ENCODE measurements at places on chromosomes 2 and 18. TPM values are rescaled to one million over a fixed set of nuclear protein-coding genes. Genes with fewer than 3 reads are reported as not detected.

DNA sequence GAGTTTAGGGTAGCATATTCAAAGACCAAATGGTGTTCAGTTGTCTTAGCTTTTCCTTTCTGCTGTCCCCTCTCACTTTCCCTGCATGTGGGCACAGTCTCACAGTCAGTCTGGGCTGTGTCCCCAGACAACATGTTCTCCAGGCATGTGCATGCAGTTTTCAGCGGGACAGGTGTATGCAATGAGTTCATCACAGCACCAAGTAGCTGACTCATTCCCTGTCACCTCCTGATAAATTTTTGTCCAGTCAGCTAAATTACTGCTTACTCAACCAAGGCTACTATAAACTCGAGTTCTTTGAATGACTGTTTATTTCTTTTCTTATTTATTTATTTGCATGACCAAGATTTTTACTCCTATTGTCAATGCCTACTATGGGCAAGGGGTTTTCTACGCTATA, 148.8 kb upstream of the CDH19 start:
- DNase-seq = no peak

GRCh38 chr2:126761981-126762878, 106.3 kb downstream of the GYPC start:
- no peak for DNase-seq

DNA sequence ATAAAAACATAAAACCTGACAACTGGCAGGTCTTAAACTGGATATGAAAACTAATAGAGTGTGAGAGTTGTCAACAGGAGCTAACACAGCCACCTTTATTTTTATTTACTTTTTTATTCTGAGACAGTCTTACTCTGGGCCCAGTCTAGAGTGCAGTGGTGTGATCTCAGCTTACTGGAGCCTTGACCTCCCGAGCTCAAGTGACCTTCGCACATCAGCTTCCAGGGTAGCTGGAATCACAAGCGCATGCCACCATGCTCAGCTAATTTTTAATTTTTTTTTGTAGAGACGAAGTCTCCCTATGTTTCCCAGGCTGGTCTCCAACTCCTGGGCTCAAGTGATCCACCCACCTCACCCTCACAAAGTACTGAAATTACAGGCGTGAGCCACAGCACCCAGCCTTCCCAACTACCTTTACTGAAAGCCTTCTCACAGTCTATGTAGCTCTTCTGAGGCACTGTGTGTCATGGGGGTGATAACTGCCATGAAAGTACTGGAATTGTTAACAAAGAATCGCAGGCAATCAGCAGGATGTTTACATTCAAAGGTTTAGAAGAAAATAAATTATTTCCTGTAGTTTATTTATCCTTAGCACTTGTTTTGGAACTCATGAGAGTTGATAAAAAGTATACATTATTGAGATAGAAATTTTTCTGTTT, 24.3 kb downstream of the GDF7 start:
- DNase-seq = no peak

- no peak for DNase-seq
Measured at GRCh38 chr2:136068581-136069227, 49.2 kb downstream of the CXCR4 start.

- no peak for DNase-seq
Measured at GRCh38 chr2:36441816-36442215, 86.2 kb downstream of the CRIM1 start.

GRCh38 chr2:26008851-26009566, 24.9 kb upstream of the RAB10 start:
- DNase-seq = peak; percentile 65

DNA sequence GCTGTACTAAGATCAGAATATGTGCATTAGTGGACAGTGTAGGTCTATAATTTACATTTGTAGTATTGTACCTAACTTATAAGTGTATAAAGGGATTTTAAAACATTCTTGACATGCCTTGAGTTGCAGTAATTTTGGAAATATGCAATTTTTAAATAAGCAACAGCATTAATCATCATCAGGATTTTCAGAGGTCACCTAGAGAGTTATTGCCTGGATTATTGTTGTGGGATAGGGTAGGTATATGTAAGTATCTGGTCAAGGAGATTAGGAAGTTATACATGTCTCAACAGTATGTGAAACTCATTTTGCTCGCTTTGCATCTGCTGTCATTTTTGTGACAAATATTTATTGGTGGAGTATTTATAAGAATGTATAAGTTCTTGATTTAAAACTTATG, 184.2 kb downstream of the WDR7 start:
- DNase-seq = no peak

- no peak for DNase-seq
Measured at GRCh38 chr2:3059141-3059925, 318.3 kb downstream of the EIPR1 start.

GRCh38 chr18:61541673-61542072, 208.4 kb downstream of the CDH20 start:
- no peak for DNase-seq

DNA sequence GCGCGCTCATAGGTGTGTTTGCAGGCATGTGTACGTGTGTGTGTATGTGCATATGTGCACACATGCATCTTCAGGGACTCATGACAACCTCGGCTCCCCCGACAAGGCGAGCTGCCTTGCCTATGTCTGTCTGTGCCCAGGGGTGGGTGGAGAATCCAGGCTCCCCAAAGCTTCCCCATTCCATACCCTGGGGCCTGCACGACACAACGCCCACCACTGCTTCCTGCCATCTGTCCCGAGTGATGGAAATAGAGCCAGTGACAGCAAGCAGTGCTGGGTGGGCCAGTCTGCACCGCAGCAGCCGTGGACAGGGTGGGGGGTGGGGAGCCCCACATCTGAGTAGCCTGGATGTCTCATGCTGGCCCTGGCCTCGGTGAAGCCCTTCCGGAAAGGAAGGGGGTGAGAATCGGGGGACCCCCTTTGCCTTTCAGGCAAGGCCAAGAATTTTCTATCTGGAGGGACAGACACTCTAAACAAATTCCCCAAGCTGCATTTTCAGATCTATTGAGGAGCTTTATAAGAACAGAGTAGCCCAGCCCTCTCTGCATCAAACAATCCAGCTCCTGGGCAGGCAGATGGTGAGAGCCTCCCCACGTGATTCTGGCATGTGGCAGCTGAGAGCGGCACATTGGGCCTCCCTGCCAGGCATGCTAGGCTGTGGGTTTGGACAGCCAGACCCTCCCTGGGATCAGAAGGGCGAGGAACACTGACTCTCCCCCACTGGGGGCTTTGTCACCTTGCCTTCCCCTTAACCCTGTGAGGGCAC, 4.9 kb downstream of the KCNIP3 start:
- no peak for DNase-seq

DNA sequence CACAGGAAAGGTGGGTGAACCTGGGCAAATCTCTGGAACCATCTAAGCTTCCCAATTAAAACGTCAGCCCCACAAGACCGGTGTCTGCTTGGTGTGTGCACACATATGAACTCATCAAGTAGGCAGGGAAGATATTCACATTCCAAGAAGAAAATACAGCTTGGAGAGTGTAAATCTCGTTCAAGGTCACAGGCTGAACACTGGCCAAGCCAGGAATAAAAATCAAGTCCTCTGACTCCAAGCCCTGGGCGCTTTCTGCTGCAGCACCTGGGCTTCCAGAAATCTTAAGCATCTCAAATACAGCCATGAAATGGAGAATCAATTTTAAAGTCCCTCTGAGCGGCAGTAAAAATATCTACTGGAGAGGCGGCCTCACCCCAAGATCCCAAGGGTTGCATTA, 150.9 kb downstream of the TWIST2 start:
- DNase-seq = no peak

DNA sequence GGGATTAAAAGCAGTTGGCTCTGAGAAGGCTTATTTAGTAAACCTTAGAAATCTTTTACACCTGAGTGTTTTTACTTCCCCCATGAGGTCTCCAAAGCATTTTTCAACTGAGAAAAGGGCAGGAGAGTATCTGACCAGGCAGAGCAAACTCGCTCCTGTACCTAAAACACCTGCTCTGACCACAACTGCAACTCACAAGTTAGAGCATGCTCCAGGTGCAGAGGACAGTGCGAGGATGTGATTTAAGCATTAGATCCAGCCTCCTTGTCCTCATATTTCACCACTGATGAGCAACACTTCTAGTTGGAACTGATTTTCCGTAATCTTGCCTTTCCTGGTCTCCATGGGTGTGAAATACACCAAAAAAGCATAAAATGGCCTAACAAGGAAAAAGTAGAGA, 34.5 kb upstream of the TBC1D8 start:
- no peak for DNase-seq

GRCh38 chr2:170148161-170148560, 29.8 kb upstream of the MYO3B start:
- DNase-seq = no peak

DNA sequence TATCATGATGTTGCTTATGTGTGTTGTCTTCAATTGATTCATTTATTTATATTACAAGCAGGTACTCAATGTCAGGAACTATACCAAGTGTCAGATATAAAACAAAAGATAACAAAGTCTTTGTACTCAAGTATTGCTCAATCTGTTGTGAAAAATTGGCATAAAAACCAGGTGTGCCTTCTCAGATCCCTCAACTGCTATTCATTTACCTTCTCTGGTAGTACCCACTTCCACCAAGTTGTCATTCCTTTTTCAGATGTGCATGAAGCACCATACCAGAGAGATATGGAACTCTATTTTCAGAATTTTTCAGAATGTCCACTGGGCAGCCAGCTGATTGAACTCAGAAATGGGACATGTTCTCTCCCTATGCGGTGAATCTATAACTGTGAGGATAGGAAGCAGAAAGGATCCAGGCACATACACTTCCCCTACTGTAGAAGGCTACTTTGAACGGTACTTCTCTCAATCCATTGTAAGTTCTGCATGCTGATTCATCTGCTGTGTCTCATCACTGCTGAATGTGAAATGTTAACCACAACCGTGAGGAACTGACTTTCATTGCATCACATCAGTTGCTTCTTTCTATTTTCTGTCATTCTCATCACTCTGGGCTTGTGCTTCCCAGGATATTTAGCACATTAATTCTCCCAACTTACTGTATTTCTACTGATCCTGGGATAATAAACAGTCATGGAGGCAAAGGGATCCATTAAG, 1621.3 kb downstream of the SUCLG1 start:
- no peak for DNase-seq

DNA sequence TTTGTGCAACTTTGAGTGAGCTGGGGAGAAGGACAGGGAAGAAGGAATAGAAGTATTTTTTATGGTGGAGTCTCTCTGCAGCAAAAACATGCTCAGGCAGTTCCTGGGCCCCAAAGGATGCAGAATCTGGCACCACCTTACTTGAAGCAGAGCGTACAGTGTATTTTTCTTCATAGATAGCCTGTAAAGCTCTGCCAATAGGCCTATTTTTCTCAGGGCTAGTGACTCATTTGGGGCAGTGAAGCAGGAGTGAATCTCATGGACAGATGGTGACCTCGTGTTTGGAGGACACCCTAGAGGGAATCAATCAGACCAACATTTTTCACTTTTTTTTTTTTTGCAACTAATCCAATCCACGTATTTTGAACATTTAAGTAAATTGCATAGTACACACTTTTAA, 268.1 kb upstream of the CXCR4 start:
- DNase-seq = no peak

DNA sequence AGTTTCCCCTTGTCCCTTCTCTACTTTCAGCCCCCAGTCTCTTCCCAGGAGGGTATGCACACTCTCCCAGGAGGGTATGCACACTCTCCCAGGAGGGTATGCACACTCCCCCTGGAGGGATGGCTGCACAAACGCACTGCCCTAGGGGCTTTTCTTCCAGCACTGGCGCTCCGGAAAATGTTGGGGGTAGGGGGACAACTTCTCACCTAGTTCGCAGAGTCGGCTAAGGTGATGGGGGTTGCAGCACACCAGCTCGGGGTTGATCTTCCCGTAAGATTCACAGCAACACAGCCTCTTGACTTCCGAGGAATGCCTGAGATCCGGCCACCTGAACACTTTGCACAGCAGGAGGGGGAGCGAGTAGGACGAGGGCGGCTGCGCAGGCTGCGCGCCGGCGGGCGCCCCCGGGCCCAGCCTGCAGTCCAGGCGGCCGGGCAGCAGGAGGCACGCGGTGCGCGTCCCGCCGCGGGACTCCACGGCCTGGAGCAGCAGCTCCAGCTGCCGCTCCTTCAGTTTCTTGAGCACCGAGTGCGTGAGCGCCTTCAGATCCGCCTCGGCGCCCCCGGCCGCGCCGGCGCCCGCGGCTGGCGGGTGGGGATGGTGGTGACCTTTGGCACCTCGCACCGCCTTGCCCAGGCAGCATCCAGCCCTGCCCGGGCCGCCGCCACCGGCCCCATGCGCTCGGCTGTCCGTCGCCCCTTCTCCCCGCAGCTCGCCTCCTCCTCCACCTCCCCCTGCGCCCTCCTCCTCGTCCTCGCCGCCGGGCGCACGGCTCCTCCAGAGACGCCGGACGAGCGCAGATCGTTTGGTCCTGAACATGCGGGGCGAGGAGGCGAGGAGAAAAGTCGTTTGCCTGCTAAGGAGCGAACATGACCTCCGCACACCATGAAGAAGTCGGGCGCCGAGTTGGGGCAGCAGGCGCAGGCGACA, 894 bp downstream of the SMAD7 start:
- DNase-seq = no peak

DNA sequence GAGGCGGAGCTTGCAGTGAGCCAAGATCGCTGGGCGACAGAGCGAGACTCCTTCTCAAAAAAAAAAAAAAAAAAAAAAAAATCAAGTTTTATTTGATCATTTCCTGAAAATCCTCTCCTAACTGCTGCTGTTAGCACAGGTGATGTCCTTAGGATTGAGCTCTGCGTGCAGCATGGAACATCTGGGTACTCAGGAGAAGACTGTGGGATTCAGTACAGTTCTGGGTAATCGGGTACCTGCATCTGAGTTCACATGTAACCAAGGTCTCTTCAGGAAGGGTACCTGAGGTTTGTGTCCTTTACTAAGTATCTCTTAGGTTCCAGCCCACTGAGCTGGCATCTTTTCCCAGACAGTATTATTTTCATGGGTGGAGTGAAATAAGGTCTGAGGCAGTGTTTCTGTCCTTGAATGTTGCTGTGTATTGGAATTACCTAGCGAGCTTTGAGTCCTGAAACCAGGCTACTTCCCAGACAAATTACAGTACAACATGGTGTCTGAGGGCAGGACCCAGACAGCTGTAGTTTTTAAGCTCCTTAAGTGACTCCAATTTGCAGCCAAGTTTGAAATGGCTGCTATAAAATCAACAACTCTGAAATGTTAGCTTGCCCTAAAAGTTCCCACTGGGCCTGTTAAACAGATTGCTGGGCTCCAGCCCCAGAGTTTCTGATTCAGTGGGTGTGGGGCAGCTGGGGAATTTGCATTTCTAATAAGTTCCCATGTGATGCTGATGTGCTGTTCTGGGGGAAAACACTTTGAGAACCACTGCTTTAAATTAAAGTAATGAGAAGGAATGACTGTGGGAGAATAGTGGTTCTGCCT, 120.5 kb downstream of the PMAIP1 start:
- no peak for DNase-seq

GRCh38 chr18:57635003-57635822, 13.6 kb upstream of the NARS1 start:
- no peak for DNase-seq

GRCh38 chr18:76406791-76407190, 88.3 kb downstream of the ZNF516 start:
- no peak for DNase-seq

The TOGARAM2 gene
- 3.5 TPM for total RNA-seq

The CCDC178 gene
- 0.69 TPM for total RNA-seq

The HOXD10 gene
- not detected for total RNA-seq

The CARF gene
- total RNA-seq = 9.6 TPM

The VAMP5 gene
- 48.8 TPM for total RNA-seq

The POTEJ gene
- total RNA-seq = not detected

The ANTXR1 gene
- 142 TPM for total RNA-seq

The PTPRM gene
- 61.5 TPM for total RNA-seq

The NOTO gene
- not detected for total RNA-seq

The RIT2 gene
- not detected for total RNA-seq

The DYSF gene
- total RNA-seq = 12.8 TPM

The ZNF407 gene
- total RNA-seq = 15.0 TPM

The SCLY gene
- total RNA-seq = 29.1 TPM

The CHST10 gene
- 5.7 TPM for total RNA-seq
